ENCODE measurements at places on chromosomes 3 and 15.

DNA sequence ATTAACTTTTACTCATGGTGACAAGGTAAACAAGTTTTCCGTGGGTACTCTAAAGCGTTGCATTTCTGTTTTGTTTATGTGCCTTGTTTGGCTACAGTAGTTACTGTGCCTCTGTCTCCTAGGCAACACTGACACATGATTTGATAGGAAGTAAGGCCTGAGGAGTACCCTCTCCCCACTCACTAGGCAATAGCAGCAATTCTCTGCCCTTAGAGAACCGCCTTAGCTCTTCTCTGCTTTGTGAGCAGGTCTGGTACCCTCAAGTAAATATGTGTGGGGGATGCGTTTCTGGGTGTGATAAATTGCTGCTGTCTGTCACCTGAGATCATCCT, at the start of gene IL5RA:
IL5RA (minus strand) TSS at position 76 of the 332 bp plus-strand sequence. CDS start 5,390 bp downstream, outside the sequence.
- DNase-seq, result no peak

GRCh38 chr3:124847051-124847450, 40.1 kb downstream of the ITGB5 start:
- DNase-seq, result no peak

- no peak for DNase-seq
Observed at GRCh38 chr3:158712443-158712842, 19.8 kb downstream of the RARRES1 start.

DNA sequence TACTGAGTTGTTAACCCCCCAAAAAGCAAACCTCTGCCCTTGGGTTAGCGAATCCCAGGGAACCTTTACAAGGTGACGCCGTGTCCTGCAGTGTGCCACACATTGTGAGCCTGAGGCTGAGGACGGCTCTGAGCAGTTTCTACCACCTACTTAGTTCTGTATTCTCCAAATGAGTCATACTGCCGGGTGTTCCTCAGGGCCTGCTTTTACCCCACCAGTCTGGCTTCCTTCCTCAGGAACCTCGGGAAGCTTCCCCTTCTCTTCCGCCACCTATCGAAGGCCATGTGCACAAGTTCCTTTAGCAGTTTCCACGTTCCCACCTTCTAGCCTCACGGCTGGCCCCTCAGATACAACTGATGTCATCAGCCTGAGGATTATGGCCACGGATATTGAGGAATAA, 384.0 kb upstream of the TPM1 start:
- no peak for DNase-seq

GRCh38 chr15:27767918-27768640, 331.0 kb downstream of the OCA2 start:
- no peak for DNase-seq

DNA sequence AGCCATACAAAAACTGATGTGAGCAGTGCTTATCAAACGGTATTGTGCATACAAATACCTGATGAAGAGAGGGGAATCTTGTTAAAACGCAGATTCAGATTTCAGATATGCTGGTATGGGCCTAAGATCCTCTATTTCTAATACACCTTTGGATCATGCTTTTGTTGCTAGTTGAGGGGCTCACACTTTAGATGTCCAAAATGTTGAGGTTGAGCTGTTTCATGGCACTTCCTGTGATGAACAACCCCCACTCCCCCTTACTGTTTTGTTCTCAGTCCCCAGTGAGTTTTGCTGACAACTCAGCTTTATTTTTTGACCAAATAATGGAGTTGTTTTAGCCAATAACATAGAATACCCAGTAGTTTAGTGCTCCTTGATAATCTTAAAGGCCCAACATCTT, 53.2 kb downstream of the ROBO2 start:
- DNase-seq, result no peak

- DNase-seq, result no peak
Observed at GRCh38 chr3:175073219-175073905, 214.2 kb downstream of the NAALADL2 start.

GRCh38 chr15:84748274-84749110, at the start of gene ZNF592:
ZNF592 (plus strand) TSS chr15:84748592; CDS start chr15:84782676, 34,084 bp downstream.
- peak; percentile 81 for DNase-seq

DNA sequence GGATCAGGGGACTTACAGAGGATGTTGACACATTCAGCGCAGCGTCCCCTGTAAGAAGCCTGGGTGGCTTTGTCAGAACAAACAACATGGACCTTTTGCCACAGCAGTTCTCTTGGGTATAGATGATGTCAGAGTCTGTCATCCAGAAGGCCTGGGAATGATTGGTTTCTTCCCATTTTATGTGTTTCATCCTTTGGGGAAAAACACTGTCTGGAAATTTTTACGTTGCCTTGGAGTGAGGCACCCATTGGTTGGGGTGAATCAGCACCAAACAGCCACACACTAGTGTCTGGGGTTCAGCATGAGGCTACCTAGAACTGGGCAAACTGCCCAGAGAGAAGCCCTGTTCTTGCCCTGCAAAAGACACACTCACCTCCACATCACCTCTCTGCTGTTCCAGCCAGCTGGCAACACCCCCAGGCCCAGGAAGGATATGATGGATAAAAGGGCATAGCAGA, 123.0 kb downstream of the FAM43A start:
- DNase-seq, result no peak

GRCh38 chr3:17755836-17756235, 13.4 kb upstream of the TBC1D5 start:
- DNase-seq, result no peak

DNA sequence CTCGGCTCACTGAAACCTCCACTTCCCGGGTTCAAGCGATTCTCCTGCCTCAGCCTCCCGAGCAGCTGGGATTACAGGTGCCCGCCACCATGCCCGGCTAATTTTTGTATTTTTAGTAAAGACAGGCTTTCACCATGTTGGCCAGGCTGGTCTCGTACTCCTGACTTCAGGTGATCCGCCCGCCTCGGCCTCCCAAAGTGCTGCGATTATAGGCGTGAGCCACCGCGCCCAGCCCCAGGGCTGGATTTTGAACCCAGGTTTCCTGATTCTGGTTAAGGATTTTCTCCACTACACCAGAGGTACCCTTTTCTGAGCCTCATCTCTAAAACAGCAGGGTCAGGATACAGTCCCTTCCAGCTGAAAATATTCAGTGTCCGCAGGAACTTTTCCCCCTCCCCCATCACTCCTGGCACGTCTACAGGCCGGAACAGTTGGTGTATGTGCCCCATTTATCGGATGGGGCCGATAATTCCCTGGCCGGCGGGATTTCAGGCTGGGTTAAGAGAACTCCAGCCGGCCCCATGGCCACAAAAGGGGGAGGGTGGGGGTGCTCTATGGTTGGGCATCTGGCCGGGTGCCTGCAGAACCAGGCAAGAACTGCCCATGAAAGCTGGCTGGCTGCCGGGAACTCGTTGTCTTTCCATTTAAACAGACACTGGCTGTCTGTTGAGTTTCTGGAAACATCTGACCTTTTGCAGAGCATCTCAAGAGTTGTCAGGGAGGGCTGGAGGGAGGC, 26.8 kb upstream of the SEMA4B start:
- DNase-seq, result peak; percentile 94

- DNase-seq, result no peak
Observed at GRCh38 chr3:46906471-46907058, 29.0 kb downstream of the PTH1R start.

GRCh38 chr3:69491975-69492374, 106.1 kb upstream of the FRMD4B start:
- DNase-seq, result no peak

GRCh38 chr3:128319741-128320141, 146.9 kb downstream of the DNAJB8 start:
- DNase-seq, result no peak

- DNase-seq, result no peak
Observed at GRCh38 chr15:33135355-33135781, 59.1 kb downstream of the FMN1 start.

DNA sequence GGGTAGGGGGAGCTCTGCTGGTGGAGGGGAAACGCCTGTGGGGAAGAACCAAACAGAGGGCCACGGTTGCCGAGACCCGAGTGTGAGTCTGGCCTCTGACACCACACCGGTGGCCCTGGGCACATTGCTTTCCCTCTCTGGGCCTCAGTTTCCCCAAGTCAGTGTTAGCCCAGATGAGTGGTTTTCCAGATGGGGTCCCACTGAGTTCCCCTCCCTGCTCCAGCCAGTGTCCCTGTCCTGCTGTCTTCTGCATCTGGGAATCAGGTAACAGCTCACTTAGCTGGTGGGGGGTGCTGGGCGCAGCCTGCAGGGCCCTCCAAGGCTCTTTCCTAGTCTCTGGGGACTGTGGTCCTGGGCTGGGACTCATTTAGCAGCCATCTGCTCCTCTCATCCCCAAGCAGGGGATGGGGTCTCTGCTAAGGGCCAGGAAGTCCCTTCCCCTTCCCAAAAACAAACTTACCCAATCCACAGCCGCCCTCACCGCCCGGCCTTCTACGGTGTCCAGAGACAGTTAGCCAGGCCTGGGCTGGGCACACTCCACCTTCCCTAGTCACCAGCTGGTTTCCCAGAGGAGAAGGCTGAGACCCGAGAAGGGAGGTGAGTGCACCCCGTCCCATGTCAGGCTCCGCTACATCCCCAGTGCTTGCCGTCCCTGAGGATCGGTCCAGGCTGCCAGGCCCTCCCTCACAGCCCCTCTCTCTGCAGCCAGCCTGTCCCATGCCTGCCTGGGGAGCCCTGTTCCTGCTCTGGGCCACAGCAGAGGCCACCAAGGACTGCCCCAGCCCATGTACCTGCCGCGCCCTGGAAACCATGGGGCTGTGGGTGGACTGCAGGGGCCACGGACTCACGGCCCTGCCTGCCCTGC, 676 bp downstream of the GP9 start:
- DNase-seq, result no peak

- DNase-seq, result no peak
Observed at GRCh38 chr15:52419494-52419893, 109.2 kb downstream of the MYO5A start.

DNA sequence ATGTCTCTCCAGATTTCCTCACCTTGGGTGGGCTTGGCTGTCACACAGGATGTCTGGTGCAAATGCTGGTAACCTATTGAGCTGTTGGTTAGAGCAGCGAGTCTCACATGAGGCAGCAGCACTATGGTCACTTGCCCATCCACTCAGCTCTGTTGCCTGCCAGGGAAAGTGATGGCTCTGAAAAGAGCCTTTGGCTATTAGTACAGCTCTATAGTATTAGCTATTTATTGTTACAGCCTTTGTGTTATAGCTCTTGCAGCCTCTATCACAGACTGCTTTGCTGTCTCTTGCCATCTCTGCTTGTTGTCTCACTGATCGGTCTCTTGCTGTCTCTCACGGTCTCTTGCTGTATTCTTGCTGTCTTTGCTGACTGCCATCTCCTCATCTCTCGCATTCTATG, 114.3 kb downstream of the MFSD1 start:
- DNase-seq, result no peak

- DNase-seq, result no peak
Observed at GRCh38 chr3:93867425-93867824, 106.3 kb downstream of the PROS1 start.

DNA sequence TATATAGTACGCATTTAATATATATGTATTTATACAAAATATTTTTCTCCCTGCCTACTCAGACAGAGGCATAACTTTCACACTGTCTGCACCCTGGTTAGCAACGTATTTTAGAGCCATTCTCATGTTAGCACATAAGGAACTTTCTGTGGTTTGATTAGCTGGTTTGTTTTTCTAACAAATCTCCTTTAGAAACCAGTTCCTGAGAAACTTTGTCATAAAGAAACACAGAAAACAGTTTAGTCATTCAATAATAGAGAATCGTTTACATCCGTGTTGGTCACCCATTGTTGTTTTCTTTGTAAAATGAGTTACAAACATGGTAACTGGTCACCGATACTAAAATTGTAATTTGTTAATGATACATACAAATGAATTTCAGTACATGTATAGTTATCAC, 5.9 kb upstream of the NGRN start:
- DNase-seq, result no peak

GRCh38 chr3:17466028-17466427, 276.4 kb downstream of the TBC1D5 start:
- DNase-seq, result no peak

DNA sequence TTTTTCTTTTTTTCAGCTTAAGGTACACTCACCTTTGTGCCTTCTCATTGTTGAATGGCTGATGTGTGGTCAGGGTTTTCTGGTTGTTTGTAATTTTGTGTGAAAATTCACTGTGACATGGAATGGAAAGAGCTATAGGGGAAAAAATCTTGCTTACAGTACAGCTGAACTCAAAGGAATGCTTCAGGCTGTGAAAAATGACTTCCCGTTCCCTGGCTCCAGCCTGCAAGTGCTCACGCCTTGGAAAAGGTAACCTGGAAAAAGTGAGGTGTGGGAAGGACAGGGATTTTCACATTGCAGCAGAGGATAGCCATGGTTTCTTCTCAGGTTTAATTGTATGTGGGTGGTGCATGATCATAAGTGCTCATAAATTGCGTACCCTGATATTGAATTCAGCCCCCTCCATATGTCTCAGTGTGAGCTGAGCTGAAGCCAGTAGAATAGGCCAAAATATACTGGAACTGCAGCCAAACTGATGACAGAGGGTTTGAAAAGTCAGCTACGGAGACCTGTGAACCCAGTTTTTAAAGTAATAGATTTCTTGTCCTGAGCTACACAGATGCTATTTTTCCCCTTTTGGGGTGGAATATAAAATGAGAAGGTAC, 228.7 kb upstream of the RASGRP1 start:
- no peak for DNase-seq

- no peak for DNase-seq
Observed at GRCh38 chr3:45773714-45774449, 22.5 kb downstream of the SLC6A20 start.

DNA sequence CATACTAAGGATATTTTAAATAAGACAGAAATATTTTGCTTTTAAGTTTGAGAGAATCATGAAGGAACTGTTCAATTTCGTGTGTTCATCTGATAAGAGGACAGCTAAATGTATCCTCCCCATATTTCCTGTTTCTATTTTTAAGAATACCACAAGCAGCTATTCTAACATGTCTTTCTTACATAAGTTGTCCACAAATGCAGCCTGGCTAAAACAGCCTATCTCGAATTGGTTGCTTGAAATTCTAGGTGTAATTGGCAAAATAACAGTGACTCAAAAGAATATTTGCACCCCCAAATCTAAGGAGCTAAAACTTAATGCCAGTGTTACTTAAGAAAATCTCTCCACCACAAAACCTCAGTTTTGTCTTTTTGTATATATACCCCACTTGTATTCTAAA, 35.0 kb downstream of the BTLA start:
- DNase-seq, result no peak

DNA sequence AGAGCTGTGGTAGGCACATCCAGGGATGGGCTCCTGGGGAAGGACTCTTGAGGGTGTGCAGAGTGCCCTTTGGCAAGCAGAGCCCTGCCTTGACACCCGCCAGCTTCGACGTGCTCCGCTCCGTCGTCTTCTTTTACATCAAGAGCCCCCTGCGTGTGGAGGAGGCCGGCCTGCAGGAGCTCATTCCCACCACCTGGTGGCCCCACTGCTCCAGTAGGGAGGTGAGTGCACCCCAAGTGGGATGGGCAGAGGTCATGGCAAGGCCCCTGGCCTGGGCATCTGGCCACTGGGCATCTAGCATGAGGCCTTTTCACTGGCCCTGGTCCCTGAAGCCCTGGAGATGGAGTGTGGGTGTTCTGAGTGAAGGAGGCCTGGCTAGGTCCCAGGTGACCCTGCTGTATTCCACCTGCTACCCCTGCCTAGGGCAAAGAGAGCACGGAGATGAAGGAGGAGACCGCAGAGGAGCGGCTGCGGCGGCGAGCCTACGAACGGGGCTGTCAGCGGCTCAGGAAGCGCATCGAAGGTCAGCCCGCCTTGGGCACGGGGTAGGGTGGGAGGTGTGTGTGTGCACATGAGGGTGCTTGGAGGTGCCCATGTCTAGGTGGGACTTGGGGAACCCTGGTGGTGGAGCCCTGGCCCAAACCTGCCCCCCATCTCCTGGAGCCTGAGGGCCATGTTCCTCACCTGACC, 12.2 kb downstream of the RNF123 start:
- no peak for DNase-seq

GRCh38 chr3:188559856-188560255, 405.9 kb downstream of the LPP start:
- DNase-seq, result no peak

GRCh38 chr3:171429635-171430034, 30.6 kb downstream of the TNIK start:
- DNase-seq, result no peak

Data from midbrain (tissue), 1 donor.